ENCODE measurements at places on chromosomes 16 and 17. TPM values are rescaled to one million over a fixed set of nuclear protein-coding genes. Genes with fewer than 3 reads are reported as not detected.
A peak's percentile ranks its signal among the peaks of the same experiment; 100 is the strongest.

The CFAP119 gene
- total RNA-seq = 3.7 TPM

DNA sequence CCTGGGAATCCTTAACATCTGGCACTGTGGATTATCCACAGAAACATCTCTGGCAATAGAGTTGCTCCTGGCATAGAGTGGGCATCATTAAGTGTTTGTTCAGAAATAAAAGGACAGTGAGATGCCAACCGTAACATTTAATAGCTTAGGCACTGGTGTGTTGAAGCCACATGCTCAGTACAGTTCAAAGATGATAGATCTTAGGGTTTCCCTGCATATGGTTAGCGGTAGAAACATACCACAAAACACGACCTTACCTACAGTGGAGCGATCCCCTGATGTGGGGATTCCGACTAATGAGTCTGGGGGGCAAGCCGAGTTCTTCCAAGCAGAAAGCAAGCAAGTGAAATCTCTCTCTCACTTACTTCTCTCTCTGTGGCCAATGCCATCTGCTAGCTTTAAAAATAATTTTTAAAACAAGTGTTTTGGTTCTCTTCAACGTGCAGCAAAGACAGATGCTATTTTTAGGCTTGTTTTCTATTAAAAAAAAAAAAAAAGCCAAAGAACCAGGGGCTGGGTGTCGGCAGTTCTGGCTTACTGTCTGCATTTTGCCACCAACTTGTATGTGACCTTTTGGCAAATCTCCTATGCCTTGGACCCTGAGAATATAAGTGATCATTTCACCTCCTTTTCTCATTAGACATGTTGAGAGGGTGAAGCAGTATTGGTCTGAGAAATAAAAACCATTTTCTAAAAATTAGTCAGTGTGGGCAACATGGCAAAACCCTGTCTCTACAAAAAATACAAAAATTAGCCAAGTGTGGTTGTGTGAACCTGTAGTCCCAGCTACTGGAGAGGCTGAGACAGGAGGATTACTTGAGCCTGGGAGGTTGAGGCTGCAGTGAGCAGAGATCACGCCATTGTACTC is 89.2 kb upstream of the CACNG3 start:
- H3K36me3 ChIP-seq = peaks cover 18% of the 10 kb centered on the region
- H3K4me1 ChIP-seq = peaks cover 9% of the 10 kb centered on the region
- no peaks in the 10 kb centered on the region for H3K27me3 ChIP-seq

DNA sequence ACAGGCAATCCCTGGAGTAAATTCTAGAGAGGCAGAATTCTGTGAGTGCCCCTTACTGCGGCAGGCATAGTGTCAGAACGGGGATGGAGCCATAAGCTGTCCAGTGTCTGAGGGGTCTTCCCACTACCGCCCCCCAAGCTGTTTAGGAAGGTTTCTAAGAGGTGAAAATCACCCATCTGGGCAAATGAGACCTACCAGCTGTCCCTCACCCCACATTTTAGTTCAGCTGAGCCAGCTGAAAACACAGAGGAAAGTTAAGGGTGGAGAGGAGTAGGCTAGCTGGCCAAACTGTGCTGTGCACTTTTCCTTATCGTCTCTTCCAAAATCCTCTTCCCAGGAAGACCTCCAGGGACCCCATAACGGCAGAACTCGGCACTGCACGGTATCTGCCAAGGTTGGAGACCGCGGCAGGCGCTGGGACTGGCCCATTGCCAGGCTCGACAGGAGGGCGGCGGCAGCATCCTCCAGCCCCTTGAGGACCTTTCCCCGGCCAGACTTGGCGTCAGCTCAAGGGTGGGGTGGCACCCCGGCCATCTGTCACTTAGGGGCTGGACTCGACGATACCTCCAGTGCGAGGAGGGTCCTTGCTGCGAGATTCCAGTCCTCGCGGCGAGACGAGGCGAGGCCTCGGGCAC is 955 bp downstream of the ACLY start:
- peaks cover 24% of the 10 kb centered on the region for H3K4me1 ChIP-seq
- peak overlapping the region; percentile 93 for H3K27ac ChIP-seq
- no peaks in the 10 kb centered on the region for H3K27me3 ChIP-seq
- peak overlapping the region; percentile 94 for H3K4me3 ChIP-seq
- H3K36me3 ChIP-seq = peaks cover 15% of the 10 kb centered on the region

- H3K36me3 ChIP-seq = peaks cover 8% of the 10 kb centered on the region
- H3K27ac ChIP-seq = no peak overlapping the region
- no peaks in the 10 kb centered on the region for H3K27me3 ChIP-seq
- peaks cover 12% of the 10 kb centered on the region for H3K4me1 ChIP-seq
- DNase-seq = no peak
Measured at GRCh38 chr16:78137782-78138616, 38.5 kb downstream of the WWOX start.

- no peak for DNase-seq
- no peak overlapping the region for H3K4me3 ChIP-seq
- peaks cover 82% of the 10 kb centered on the region for H3K4me1 ChIP-seq
- H3K27ac ChIP-seq = no peak overlapping the region
- no peaks in the 10 kb centered on the region for H3K27me3 ChIP-seq
Measured at GRCh38 chr17:12047681-12048376, 27.2 kb downstream of the MAP2K4 start.
